ENCODE measurements at places on chromosomes 7 and 10. TPM values are rescaled to one million over a fixed set of nuclear protein-coding genes. Genes with fewer than 3 reads are reported as not detected.

Gene CDC14C
- not detected for total RNA-seq

Gene RAB19
- 20.0 TPM for total RNA-seq

Gene PLEKHS1
- 10.1 TPM for total RNA-seq

Gene SLC13A1
- total RNA-seq: not detected

- peak overlapping the region; percentile 100 for H3K4me3 ChIP-seq
- H3K27ac ChIP-seq: peak overlapping the region; percentile 99
- H3K27me3 ChIP-seq: no peaks in the 10 kb centered on the region
- H3K36me3 ChIP-seq: no peaks in the 10 kb centered on the region
- no peak for DNase-seq
These were observed 1.4 kb upstream of the ZYX start for GRCh38 chr7:143379611-143380259.

DNA sequence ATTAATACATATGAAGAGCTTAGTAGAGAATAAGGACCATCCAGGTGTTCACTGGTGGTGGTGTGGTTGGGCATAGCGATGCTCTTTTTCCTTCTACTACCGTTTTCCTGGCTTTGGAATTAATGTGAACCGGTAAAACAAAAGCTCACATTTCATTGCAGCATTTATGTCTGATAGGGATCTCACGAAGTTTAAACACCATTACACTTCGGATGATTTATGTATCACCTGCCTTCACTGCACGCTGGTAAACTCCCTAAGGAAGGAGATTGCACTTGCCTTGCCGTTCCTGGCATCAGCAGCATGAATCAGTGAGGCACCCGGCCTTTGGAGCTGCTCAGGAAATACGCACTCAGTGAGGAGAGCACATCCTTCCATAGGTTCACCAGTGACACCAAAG, 47.5 kb downstream of the WIPF3 start:
- no peak overlapping the region for H3K4me3 ChIP-seq
- no peaks in the 10 kb centered on the region for H3K4me1 ChIP-seq
- H3K27me3 ChIP-seq: no peaks in the 10 kb centered on the region
- no peaks in the 10 kb centered on the region for H3K36me3 ChIP-seq
- DNase-seq: no peak

DNA sequence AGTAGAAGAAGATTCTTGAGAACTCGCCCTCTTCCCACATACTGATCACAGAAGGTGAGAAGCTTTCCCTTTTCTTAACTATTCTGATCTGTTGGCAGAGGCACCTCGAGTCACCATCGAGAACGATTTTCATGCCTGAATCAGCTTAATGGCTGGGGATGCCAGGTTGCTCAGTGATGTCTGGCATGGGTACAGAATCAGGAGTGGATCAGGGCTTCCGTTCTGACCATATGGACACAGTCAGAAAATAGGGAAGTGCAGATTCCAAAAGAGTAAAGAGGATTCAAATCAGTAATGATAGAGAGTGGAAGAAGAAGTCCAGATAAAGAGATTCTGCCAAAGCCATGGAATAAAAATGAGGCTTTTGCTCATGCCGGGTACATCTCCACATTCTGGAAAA, 52.0 kb upstream of the GRB10 start:
- H3K4me1 ChIP-seq: no peaks in the 10 kb centered on the region
- DNase-seq: no peak
- no peak overlapping the region for H3K4me3 ChIP-seq
- no peaks in the 10 kb centered on the region for H3K36me3 ChIP-seq

DNA sequence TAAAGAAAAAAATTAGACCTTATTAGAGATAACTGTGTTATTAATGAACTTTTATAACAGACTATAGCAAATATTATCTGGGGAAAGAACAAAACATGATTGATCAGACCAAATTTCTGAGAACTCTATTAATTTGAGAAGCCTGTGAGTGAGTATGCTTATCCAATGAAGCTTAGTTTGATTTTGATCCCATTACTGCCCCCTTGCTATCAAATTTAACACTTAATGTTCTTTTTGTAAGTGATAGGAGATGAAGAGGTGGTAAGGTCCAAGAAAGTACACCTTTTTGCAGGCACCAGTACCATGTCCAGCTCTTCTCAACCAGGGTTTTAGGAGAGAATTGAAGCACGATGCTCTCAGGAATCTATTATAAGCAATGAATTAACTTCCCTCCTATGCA, 49.9 kb downstream of the ZNF365 start:
- no peaks in the 10 kb centered on the region for H3K27me3 ChIP-seq
- no peak overlapping the region for H3K27ac ChIP-seq
- H3K36me3 ChIP-seq: no peaks in the 10 kb centered on the region
- DNase-seq: no peak
- no peak overlapping the region for H3K4me3 ChIP-seq
- H3K4me1 ChIP-seq: no peaks in the 10 kb centered on the region

DNA sequence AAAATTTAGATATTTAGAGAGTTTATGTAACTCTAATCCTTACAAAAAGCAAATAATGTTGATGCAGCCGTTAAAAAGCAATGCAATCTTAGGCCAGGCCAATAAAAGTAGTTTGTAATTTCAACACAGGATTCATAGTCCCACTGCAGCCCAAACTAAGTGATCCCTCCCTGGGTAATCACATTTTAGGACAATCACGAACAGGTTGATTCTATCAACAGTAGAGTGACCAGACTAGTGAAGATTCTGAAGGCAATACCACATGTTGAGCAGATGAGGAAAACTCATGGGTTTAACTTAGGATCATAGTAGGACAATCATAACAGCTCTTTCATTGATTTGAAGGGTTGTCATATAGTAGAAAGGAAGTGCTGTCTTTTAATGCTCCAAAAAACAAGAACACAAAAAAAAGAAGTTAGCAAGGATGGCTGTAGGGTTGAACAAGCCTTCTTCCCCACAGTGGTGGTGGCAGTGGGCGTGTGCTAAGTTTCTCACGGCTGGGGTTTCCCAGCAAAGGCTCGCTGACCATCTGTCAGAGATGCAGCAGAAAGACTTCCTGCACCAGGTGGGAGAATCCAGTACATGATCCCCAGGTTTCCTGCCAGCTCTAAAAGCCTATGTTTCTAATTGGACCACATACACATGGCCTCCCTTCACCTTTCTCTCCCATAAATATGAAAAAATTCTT, 212.2 kb downstream of the CHRM2 start:
- no peaks in the 10 kb centered on the region for H3K27me3 ChIP-seq
- DNase-seq: no peak
- H3K4me1 ChIP-seq: peaks cover 4% of the 10 kb centered on the region
- no peaks in the 10 kb centered on the region for H3K36me3 ChIP-seq

DNA sequence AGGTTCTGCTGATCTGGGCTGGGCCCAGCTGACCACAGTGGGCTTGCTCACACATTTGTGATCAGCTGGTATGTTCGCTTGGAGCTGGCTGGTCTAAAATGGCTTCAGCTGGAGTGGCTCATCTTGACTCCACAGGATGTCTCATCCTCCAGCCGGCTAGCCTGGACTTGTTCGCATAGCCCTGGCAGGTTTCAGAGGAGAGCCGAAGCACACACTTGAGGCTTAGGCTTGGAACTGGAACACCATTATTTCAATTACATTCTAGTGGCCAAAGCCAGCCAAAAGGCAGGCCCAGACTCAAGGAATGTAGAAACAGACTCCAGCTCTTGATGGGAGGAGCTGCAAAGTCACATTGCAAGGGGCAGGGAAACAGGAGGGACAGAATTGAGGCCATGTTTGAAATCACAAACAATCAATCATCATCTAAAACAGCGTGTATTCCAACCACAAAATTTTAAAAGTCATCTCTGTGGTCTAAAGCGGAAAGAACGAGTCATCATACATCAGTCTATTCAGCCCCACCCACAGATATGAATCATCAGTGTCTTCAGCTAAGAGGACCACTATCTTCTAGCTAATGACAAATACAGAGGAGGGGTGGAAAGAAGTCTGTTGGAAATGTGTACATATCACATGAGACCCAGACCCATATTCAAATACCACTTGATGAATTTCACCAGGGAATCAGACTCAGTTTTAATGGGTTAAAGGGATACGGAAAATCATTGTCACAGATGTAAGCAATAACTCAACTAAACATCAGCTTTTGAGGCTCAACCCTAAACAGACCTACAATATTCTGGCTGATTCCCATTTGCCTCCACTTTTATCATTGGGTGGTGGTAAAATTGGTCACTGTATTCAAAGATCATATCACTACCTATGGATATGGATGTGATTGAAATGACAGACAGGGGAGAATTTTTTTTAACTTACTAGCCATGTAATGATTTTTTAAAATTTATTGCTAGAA, 139.0 kb upstream of the MKLN1 start:
- no peak overlapping the region for H3K27ac ChIP-seq
- H3K36me3 ChIP-seq: no peaks in the 10 kb centered on the region
- no peak overlapping the region for H3K4me3 ChIP-seq
- DNase-seq: no peak
- H3K4me1 ChIP-seq: no peaks in the 10 kb centered on the region

- no peaks in the 10 kb centered on the region for H3K27me3 ChIP-seq
- H3K36me3 ChIP-seq: no peaks in the 10 kb centered on the region
- no peak overlapping the region for H3K4me3 ChIP-seq
- peak overlapping the region; percentile 41 for H3K27ac ChIP-seq
- DNase-seq: no peak
These were observed 35.0 kb downstream of the INPP5A start for GRCh38 chr10:132572545-132572937.

GRCh38 chr7:53521638-53522184, 486.3 kb downstream of the POM121L12 start:
- no peaks in the 10 kb centered on the region for H3K4me1 ChIP-seq
- H3K27ac ChIP-seq: no peak overlapping the region
- H3K27me3 ChIP-seq: no peaks in the 10 kb centered on the region
- H3K4me3 ChIP-seq: no peak overlapping the region
- no peak for DNase-seq
- no peaks in the 10 kb centered on the region for H3K36me3 ChIP-seq

DNA sequence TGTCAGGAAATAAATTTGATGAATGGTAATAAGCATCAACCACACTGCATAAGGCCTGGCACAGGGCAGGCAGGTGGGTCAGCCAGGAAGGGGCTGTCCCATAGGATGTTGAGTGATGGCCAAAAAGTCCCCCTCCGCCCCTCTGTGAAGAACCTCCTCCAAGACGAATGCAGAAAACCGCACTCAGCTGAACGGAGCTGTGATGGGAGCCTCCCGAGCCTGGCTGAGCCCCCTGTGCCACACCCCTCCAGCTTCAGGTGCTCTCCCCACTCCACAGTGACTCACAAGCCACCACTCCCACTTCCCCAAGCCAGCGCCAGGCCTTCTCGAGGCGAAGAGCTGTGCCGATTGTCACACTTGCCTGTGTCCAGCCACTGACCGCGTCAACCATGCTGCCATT, 184.2 kb downstream of the MAD1L1 start:
- DNase-seq: no peak
- no peak overlapping the region for H3K4me3 ChIP-seq
- H3K36me3 ChIP-seq: no peaks in the 10 kb centered on the region
- no peaks in the 10 kb centered on the region for H3K27me3 ChIP-seq
- H3K4me1 ChIP-seq: no peaks in the 10 kb centered on the region

DNA sequence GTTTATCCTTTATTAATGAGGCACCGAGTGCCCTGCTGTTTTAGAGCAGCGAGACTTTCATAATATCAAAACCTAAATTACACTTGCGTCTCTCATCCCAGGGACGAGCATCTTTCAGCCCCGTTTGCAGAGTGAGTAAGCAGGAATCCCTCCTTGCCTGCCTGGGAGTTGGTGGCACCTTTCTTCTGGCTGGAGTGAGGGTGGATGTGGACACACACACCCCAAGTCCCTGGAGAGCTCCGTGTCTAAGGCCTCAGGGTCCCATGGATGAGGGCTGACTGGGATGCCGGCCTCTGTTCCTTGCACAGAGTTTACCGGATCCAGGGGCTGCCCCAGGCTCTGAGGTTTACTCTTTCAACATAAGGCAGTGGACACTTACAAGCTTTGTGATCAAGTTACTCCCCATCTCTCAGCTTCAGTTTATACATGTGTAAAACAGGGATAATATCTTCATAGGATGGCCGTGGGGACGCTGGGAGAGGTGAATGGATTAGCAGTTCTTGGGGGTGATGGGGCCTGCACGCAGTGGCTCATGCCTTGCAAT, 24.5 kb downstream of the POLL start:
- DNase-seq: no peak
- H3K4me3 ChIP-seq: no peak overlapping the region
- H3K36me3 ChIP-seq: no peaks in the 10 kb centered on the region
- H3K27ac ChIP-seq: no peak overlapping the region

GRCh38 chr10:132705943-132706342, 80.0 kb downstream of the NKX6-2 start:
- H3K4me1 ChIP-seq: peaks cover 10% of the 10 kb centered on the region
- H3K27ac ChIP-seq: no peak overlapping the region
- no peaks in the 10 kb centered on the region for H3K36me3 ChIP-seq
- H3K27me3 ChIP-seq: no peaks in the 10 kb centered on the region

DNA sequence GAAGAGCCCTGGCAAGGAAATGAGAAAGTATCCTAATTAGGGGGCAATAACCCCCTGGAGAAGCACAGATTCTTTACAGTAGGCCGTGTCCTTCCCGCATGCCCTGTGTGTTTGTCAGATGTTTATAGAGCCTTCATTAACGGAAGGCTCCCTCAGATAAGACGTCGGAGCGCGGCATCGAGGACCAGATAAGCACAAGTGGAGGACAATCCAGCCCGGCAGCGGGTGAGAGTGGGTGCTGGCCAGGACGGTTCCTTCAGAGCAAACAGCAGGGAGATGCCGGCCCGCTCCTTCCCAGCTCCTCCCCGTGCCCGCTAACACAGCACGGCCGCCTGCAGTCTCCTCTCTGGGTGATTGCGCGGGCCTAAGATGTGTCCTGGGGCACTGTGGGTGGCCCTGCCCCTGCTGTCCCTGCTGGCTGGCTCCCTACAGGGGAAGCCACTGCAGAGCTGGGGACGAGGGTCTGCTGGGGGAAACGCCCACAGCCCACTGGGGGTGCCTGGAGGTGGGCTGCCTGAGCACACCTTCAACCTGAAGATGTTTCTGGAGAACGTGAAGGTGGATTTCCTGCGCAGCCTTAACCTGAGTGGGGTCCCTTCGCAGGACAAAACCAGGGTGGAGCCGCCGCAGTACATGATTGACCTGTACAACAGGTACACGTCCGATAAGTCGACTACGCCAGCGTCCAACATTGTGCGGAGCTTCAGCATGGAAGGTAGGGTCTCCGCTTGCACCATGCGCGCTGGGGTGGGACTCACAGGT, at the start of gene GDF2:
GDF2 (plus strand) TSS at position 155 of the 762 bp plus-strand sequence; CDS start at position 370, 215 bp downstream.
- H3K27me3 ChIP-seq: no peaks in the 10 kb centered on the region
- DNase-seq: no peak
- no peak within 1 kb of the TSS for H3K27ac ChIP-seq
- H3K36me3 ChIP-seq: no peaks in the 10 kb centered on the region

DNA sequence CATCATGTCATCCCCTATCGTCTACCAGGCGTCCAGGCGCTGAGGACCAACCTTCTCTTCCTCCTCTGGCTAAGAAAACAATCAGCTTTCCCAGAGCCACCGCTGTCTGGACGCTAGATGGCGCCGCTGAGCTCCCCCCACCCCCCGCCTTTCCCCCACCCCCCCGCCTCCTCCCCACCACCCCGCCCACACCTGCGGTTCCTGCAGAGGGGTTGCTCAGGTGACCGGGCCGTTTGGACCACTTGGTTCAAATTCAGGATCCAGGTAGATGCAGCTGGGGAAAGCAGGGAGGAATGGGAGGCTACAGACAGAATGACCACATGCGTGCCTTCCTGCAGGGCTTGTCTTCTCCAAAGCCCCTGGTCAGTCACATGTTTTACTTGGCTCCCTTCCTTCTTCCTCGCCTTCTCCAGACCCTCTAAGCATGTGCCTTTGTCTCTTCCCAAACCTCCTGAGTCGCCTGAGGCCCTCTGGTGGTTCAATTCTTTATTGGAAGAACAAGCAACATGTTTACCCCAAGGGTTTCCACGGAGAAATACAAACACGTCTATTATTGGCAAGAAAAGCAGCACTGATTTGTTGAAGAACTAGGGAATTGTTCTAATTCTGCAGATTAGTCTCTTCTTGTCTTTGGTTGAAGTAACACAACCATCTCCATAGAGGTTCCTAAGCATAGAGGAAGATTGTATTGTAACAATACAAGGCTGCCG, 24.7 kb downstream of the AOC1 start:
- H3K4me1 ChIP-seq: peaks cover 12% of the 10 kb centered on the region
- peak overlapping the region; percentile 41 for H3K27ac ChIP-seq
- no peak overlapping the region for H3K4me3 ChIP-seq
- no peaks in the 10 kb centered on the region for H3K27me3 ChIP-seq

Measured in transverse colon (tissue), 4 donors.